ENCODE measurements at places on chromosomes 3 and 15.

GRCh38 chr3:15899388-15899787 lies 101.6 kb upstream of the ANKRD28 start:
- DNase-seq: no peak

GRCh38 chr3:31250116-31250777 lies 282.5 kb upstream of the STT3B start:
- DNase-seq: no peak

DNA sequence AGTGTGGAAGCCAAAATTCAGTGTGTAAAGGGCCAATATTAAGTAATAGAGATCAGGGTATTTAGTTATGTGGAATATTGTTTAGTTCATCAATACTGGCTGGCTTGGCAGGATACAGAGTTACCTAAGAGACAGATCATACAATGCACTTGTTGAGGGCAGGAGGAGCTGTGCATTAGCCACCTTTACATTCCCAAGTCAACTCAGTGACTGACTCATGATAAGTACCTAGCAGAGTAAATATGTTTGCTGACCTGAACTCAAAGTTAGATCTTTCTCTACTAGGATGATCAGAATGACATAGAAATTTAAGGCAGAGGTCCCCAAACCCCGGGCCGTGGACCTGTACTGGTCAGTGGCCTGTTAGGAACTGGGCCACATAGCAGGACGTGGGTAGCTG lies 3.5 kb upstream of the ABHD17C start:
- DNase-seq: no peak

DNA sequence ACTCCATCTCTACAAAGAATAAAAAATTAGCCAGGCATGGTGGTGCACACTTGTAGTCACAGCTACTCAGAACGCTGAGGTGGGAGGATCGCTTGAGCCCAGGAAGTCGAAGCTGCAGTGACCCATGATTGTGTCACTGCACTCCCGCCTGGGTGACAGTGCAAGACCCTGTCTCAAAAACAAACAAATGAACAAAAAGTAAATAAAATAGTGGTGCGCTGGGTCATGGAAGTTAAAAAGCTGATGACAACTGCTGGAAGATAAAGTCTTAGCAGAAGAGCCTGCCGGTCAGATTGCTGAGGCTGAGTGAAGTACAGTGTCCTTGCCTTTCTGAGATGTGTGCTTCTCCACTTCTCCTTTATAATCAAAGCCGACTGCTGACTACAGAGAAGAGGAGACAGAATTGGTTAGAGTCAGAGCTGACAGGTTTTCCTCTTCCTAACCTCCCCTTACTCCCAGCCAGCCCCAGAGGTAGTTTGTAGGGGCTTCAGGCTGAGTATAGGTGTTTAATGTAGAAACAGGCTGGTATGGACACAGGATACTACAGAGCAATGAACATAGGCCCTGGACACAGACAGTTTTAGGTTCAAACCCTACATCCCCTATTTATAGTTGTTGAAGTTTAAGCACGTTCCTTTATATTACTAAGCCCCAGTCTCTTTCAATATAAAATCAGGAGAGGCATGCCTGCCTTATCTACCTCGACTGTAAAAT lies 17.9 kb downstream of the HCLS1 start:
- no peak for DNase-seq

GRCh38 chr15:101037090-101037830 lies 118.1 kb downstream of the LRRK1 start:
- no peak for DNase-seq

DNA sequence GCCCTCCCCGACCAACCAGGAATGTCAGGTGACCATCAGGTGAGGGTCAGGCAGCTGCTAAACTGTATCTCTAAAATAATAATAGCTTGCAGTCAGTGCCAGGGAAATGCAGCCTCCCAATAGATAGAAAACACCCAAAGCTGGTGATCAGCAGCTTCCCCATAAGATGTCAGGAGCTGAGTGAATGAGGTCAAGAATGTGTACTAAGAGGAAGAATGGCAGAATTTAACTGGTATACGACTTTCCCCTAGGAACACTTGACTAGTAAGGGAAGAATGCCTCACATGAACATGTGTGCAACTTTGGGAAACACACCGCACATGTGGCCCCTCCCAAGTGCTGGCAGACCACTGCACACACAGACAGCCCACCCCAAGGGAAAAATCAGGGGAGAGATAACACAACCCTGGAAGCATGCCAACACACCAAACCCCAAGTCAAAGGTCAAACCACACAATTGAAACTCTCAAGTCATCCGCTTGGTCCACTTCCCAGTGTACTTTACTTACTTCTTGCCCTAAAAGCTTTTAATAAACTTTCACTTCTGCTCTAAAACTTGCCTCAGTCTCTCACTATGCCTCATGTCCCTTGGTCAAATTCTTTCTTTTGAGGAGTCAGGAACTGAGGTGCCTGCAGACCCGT lies 806.5 kb downstream of the OTOL1 start:
- DNase-seq: no peak

DNA sequence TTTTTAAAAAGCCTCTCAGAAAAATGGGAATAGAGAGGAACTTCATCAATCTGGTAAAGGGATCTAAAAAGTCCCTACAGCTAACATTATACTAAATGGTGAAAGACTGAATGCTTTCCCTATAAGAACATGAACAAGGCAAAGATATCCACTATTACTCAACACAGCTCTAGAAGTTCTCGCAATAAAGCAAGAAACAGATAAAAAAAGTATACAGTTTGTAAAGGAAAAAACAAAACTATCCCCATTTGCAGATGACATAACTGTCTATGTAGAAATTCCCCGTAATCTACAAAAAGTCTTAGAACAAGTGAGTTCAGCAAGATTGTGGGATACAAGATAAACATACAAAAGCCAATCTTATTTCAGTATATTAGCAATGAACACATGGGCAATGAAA lies 15.4 kb downstream of the EDC3 start:
- DNase-seq: no peak

GRCh38 chr3:99866261-99866761 lies 48.6 kb downstream of the CMSS1 start:
- DNase-seq: no peak

DNA sequence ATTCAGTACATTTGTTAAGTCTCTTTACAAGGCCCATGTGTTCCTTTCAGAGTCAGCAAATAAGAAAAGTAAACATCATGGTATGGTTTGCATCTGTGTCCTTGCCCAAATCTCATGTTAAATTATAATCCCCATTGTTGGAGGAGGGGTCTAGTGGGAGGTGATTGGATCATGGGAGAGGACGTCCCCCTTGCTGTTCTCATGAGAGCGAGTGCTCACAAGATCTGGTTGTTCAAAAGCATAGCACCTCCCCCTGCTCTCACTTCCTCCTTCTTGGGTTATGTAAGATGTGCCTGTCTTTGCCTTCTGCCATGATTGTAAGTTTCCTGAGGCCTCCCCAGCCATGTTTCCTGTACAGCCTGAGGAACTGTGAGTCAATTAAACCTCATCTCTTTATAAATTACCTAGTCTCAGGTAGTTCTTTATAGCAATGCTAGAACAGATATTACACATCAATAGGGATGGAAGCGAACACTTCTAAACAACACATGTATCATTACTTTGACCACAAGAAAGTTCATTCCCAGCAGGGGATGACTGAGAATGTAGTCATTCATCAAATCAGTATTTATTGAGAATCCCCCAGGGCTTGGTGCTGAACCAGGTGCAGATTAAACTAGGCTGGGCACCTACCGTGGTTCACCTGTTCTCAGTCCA lies 4.1 kb downstream of the EFCAB12 start:
- no peak for DNase-seq

DNA sequence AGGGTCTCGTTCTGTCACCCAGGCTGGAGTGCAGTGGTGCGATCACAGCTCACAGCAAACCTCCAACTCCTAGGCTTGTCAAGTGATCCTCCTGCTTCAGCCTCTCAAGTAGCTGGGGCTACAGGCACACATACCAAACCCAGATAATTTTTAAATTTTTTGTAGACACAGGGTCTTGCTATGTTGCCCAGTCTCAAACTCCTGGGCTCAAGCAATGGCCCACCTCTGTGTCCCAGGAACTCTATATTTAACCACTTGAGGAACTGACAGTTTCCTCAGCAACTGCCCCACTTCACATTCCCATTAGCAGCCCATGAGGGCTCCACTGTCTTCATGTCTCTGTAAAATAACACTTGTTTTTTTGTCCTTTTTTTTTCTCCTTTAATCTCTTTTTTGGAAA lies 68.4 kb downstream of the TAMM41 start:
- no peak for DNase-seq

GRCh38 chr3:143160437-143160836 lies 40.9 kb downstream of the CHST2 start:
- DNase-seq: no peak

GRCh38 chr15:85954586-85954985 lies 125.1 kb upstream of the AGBL1 start:
- no peak for DNase-seq

GRCh38 chr3:77298417-77298816 lies 258.5 kb downstream of the ROBO2 start:
- DNase-seq: no peak

DNA sequence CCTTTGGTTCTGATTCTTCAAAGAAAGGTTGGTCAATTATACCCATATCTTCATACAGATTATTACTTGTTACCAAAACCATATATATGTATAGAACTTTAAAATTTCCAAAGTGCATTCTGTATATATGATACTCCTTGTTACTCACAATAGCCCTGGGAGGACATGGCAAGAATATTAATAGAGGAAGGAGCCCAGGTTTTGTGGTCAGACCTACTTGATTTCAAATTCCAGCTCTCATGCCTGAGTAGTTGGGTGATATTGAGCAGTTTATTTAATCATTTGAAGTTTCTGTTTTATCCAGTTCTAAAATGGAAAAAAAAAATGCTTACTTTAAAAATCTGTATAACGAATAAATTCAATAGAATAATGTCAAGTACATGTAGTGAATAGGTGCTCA lies 2.5 kb downstream of the IL1RAP start:
- DNase-seq: no peak

- DNase-seq: no peak
Measured at GRCh38 chr3:37773911-37774310, 87.8 kb upstream of the CTDSPL start.

DNA sequence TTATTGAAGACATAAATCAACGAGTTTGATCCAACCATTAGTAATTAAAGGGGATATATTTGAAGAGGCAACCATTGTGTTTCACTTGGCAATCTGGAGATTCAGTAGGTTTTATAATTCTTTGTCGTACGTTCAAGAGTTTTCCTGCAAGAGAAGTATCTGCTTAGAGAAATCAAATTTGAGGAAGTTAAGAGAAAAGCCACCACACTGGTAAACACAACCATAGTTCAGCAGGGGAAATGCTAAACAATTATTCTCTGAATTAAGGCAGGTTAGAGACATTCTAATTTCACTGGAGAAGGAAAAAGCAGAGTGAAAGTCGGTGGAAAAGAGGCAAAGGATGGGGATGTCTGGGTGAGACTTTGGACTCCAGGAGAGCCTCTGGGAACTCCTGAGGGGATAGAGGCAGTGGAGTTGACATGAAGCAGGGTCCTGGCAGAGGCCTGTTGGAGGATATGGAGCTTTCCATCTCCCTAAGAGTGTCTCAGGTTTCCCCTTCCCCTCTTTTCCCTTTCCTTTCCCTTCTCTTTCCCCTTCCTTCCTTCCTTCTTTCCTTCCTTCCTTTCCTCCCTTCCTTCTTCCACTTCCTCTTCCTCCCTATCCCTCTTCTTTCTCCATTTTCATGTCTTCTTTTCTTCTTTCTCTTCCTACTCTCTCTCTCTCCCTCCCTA lies 26.5 kb downstream of the SPINK8 start:
- DNase-seq: no peak

All from NCI-H1930 (cell line).